ENCODE measurements at places on chromosomes 2 and 18. TPM values are rescaled to one million over a fixed set of nuclear protein-coding genes. Genes with fewer than 3 reads are reported as not detected.

The SATB2 gene
- total RNA-seq = 2.5 TPM

The C2orf78 gene
- total RNA-seq = not detected

The FOXD4L1 gene
- total RNA-seq = not detected

The DOK6 gene
- 0.17 TPM for total RNA-seq

The NGEF gene
- total RNA-seq = 2.2 TPM

The AOX1 gene
- total RNA-seq = 36.7 TPM
